ENCODE measurements at places on chromosomes 5 and 9. TPM values are rescaled to one million over a fixed set of nuclear protein-coding genes. Genes with fewer than 3 reads are reported as not detected.

The IFNA21 gene
- not detected for polyA plus RNA-seq

The STC2 gene
- polyA plus RNA-seq = 11.0 TPM

The ZSWIM6 gene
- polyA plus RNA-seq = 9.9 TPM

DNA sequence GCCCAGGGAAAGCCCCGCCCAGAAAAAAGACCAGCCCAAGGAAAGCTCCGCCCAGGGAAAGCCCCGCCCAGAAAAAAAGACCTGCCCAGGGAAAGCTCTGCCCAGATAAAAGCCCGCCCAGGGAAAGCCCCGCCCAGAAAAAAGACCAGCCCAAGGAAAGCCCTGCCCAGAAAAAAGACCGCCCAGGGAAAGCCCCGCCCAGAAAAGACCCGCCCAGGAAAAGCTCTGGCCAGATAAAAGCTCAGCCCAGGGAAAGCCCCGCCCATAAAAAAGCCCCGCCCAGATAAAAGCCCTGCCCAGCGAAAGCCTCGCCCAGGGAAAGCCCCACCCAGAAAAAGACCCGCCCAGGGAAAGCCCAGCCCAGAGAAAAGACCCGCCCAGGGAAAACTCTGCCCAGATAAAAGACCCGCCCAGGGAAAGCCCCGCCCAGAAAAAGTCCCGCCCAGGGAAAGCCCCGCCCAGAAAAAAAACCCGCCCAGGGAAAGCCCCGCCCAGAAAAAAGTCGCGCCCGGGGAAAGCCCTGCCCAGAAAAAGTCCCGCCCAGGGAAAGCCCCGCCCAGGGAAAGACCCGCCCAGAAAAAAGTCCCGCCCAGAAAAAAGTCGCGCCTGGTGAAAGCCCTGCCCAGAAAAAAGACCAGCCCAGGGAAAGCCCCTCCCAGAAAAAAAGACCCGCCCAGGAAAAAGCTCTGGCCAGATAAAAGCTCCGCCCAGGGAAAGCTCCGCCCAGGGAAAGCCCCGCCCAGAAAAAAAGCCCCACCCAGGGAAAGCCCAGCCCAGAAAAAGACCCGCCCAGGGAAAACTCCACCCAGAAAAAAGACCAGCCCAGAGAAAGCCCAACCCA is 11.9 kb downstream of the GRIN1 start:
- DNase-seq = no peak

DNA sequence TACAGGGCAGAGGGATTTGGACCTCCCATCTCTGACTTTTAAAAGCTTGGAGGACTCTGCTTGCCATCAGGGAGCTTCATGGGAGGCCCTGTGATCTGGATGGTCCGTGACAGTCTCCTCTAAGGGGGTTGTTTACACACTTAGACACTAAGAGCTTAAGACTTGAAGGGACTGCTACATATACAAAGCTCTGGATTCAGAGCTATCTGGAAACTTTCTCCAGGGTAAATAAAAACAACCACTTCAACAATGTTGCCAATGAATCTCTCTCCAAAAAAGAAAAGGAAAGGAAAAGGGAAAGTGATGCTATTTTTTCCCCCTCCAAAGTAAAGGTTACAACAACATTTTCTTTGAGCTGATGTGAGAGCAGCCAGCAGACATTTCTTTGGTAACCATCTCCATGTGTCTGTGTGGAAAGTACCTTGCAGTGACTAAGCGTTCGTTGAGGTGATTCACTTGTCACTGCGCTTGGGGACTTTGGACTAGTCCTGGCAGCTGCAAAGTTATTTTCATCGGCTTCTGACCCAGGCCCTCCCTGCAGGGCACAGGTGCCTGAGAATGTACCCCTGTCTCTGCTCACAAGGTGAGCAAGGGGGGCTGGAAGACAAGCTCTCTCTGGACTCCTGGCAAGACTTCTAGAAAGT is 262.1 kb upstream of the KLF4 start:
- peak; percentile 68 for DNase-seq

GRCh38 chr5:111495159-111495558 is 17.2 kb downstream of the STARD4 start:
- DNase-seq = no peak

GRCh38 chr9:128540634-128541360 is 11.6 kb upstream of the SPTAN1 start:
- no peak for DNase-seq

- peak; percentile 99 for DNase-seq
Observed at GRCh38 chr9:6412487-6413364, at the start of gene UHRF2. TSS of gene UHRF2 (plus strand) at chr9:6413199. CDS start at chr9:6413491, 292 bp downstream.

DNA sequence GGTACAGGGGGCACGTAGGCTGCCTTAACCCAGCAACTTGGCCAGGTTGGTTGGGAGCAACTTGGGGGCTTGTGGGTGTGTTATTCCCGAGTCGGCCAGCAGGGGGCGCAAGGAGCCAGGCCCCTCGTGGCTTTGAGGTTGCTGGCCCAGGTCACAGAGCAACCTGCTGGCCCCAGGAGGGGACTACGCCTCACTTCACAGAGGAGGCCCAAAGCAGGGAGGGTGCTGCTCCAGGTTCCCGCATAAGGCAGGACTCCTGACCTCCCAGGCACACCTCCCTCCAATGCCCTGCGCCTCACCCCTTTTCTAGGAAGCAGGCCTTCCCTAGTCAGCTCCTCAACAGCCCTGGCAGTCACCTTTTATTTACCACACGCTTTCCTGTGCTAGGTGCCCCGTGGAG is 18.1 kb downstream of the KYAT1 start:
- peak; percentile 77 for DNase-seq
